ENCODE measurements at places on chromosomes 13 and 19.

DNA sequence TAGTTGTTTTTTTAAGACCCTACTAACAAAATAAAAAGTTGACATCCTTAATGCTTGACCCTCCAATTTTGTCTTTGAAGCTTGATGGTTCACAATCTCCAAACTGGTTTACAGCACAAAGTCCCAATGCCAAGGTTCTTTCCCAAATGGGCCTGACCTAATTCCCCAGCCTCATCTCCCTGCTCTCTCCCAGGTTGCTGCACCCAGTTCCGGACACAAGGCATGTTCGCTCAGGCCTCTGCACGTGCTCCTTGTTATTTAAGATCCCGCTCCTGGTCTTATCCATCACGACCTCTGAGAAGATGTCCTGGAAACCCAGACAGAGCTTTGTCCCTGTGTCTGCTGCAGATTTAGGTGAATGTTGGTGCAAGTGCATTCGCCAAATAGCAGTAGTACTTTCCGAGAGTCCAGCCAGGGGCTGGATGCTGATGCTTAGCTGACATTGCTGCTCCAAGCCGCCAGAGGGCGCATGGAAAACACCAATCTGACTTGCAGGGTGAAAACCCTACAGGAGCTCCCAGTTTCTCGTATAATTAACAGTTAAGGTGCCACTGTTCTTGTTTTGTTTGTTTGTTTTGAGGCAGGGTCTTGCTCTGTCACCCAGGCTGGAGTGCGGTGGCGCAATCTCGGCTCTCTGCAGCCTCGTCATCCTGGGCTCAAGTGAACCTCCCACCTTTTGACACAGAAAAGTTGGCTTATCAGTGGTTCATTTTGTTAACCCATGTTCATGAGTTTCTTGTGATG, 18.5 kb downstream of the LYPD3 start:
- DNase-seq: peak; percentile 37

- no peak for DNase-seq
These were observed 579.1 kb downstream of the GPC6 start for GRCh38 chr13:93805736-93806135.

DNA sequence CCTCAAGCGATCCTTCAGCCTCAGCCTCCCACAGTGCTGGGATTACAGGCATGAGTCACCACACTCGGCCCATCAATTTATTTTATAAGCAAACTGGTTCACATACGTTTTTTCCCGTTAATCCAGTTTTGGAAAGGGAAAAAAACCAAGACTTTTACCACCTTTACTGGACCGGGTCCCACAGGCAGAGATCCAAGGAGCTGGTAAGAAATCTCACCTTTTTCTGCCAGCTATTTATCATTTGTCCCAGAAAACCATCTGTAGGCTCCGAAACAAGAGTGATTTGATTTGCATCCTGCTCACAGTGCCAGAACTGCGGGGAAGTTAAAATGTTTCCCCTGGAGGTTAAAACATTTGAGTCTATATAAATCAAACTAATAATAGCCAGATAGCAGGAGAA, 6.3 kb upstream of the FUT2 start:
- DNase-seq: no peak

DNA sequence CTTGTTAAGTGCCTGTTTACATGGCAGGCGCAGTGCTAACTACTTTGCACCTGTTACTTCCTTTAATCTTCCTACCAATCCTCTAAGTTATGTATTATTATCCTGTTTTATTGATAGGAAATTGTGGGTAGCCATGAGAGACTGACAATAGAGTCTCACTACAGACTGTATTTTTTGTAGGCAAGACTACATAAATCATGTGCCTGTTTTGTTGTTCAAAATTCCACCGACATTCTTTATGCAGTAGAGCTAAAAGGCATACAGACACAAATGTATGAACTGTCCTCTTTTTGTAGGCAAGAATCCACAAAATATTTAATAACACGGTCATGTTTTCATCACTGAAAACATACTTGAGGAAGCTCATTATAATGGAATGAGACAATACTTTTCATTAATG, 205.5 kb downstream of the NALCN start:
- DNase-seq: no peak

- DNase-seq: peak; percentile 87
These were observed 47.1 kb downstream of the MLLT1 start for GRCh38 chr19:6232601-6233055.

GRCh38 chr13:49503951-49504350, 8.2 kb downstream of the PHF11 start:
- DNase-seq: no peak

DNA sequence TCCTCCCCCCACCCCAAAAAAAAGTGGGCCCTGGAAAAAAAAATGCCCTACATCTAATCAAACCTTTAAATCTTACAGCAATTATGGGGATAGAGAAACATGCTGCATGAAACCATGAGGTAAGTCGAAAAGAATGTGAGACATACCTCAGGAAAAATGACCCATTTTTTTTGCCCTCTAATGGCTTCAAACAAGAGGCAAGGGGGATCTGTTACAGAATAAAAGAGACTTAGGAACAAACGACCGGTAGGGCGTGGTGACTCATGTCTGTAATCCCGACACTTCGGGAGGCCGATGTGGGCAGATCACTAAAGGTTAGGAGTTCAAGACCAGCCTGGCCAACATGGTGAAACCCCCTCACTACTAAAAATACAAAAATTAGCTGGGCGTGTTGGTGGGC, 8.4 kb downstream of the RGL3 start:
- DNase-seq: no peak

GRCh38 chr13:30047154-30047874, 196.9 kb upstream of the UBL3 start:
- peak; percentile 38 for DNase-seq

GRCh38 chr13:99264051-99264450, 5.9 kb upstream of the GPR18 start:
- no peak for DNase-seq

DNA sequence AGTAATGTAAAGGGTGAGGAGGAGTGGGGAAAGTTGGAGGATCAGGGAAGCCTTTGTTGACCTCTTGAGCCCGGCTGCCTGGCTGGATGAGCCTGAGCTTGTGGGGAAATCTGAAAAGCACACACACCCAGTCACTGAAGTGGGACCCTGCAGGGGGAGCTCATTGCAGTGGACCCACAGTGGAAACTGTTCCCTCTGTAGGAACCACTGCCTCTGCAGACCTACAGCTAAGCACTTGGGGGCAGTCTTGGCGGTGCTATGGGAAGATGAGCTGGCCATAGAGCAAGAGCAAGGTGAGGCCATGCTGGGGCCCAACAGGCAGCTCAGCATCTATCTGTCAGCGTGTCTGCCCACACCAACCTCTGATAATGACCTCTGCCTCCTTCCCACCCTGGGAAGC, 294.8 kb downstream of the TSHZ3 start:
- DNase-seq: no peak

DNA sequence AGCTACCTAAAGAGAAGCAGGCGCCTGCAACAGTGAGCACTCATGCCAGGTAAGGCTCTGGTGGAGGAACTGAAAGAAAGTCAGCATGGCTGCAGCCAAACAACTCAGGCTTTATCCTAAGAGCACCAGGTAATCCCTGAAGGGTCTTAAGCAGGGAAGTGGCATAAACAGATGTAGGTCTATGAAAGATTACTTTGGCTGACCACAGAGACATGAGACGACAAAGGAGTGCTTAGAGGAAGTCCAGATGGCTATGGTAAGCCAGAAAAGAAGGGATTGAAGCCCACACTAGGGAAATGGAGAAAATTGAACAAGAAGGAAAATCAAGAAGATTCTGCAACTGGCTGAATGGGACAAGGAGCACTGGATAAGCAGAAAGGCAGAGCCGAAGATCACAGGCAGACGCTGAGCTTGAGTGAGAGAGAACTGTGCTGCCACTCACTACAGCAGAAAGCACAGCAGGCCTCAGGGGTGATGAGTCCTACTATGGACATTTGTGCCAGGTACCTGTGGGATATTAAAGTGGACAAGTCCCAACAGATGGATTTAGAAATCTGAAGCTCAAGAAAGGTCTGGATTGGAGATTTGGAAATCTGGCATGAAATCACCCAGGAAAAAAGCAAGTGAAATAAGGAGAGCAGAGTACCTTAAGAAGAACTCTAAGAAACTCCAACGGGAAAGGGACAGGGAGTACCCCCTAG, 4.2 kb downstream of the RCBTB1 start:
- DNase-seq: no peak

DNA sequence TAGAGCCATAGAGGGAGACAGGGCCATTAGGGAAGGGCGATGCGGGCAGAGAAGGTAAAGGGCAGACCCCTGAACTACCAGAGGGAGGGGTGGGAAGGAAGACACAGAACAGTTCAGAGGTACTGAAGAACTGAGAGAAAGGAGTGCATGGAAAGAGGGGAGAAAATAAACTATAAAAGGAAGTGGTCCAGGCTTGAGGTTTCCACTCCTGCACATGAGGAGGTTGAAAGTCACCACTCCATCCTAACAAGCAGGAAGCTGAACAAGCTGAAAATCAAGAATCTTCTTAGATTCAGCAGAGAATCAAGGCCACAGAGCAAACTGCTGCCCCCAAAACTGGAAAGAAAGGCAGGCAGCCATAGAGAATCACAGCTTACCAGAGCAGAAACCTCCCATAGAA, 45.1 kb downstream of the MIPEP start:
- no peak for DNase-seq

DNA sequence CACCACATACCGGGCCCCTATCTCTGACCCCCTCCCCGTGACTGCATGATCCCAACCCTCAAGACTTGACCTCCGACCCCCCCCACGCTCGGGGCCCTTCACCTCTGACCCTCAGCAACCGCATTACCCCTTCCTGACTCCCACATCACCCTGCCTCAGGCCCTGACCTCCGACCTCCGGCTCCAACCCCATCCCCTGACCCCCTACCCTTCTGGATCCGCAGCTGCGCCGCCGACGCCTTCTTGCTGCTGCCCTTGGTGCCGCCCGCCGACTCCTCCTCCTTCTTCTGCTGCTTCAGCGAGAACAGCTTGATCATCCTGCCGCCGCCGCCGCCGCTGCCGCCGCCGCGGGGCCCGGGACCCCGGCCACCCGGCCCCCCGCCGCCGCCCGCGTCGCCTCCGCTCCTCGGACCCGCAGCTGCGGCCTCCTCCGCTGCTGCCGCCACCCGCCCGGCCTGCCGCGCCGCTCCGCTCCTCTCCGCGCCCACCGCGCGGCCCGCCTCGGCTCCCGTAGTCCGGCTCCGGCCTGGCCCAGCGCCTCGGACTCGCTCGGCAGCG, at the start of gene UBE2M:
TSS of gene UBE2M (minus strand) at position 546 of the 557 bp plus-strand sequence. CDS start at position 316, 230 bp downstream.
- DNase-seq: no peak

GRCh38 chr19:5968431-5969373, 9.2 kb downstream of the RANBP3 start:
- no peak for DNase-seq

- no peak for DNase-seq
These were observed 2.7 kb upstream of the SNAPC2 start for GRCh38 chr19:7917267-7918061.

DNA sequence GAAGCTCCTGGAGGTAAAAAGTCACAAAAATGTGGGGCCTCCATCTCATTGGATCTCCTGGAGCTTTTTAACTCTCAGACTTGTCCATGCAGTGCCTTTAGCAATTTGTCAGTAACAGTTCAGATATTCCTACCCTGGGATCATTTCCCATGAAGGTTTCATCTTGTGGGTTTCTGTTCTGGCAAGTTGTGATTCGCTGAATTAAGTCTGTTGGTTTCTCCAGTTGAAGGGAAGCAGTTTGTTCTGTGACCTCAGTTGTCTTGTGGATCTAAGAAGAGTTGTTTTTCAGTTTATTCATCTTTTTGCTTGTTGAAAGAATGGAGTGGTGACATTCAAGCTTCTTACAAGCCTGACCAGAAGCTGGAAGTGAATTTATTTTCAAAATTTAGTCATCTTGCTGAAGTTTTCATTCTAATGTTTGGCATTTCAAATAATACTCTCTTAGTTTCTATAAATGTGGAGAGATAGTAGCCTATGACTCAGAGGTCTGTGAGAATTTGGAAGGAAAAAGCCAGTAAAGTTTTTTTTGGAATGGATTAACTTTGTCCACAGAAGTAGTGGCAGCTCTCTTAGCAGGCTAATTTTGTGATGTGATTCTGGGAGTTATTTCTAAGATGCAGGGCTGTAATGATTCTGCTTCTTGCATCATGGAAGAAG, 120.1 kb upstream of the CSNK1A1L start:
- peak; percentile 18 for DNase-seq

All from NCI-H226 (cell line).